T-helper 2 cell treated with Interferon-gamma antibody and Interleukin-4, amounts not matched to agents 5 μg/mL and 100 μg/mL, for 36 hours (primary cell): ENCODE measurements at places on chromosomes 7 and 10.

DNA sequence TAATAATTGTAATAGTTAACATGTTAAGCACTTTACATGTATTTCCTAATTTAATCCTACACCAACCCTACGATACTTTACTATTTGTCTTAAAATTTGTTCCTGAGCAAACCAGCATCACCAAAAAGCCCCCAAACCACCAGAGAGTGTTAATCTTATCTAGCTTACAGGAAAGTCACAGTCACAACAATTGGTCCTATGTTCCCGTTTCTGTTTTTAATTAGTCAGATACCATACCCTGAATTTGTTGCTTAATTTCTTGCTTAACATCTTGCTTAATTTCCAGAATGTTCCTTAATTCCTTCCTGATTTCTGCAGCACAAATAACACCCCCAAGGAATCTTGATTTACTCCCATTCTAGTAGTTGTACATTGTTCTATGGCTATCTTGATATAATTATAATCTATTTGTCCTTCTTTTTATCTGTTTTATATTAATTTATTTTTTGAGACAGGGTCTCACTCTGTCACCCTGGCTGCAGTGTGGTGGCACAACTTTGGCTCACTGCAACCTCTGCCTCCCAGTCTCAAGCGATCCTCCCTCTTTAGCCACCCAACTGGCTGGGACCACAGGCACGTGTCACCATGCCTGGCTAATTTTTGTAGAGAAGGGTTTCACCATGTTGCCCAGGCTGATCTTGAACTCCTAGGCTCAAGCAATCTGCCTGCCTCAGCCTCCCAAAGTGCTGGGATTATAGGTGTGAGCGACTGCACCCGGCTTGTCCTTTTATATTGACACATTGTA, 6.6 kb upstream of the PDSS1 start:
- DNase-seq: no peak

- DNase-seq: no peak
These were observed 106.7 kb downstream of the CYTH3 start for GRCh38 chr7:6165521-6166320.

- DNase-seq: no peak
These were observed 5.1 kb downstream of the PRXL2A start for GRCh38 chr10:80413271-80413996.

DNA sequence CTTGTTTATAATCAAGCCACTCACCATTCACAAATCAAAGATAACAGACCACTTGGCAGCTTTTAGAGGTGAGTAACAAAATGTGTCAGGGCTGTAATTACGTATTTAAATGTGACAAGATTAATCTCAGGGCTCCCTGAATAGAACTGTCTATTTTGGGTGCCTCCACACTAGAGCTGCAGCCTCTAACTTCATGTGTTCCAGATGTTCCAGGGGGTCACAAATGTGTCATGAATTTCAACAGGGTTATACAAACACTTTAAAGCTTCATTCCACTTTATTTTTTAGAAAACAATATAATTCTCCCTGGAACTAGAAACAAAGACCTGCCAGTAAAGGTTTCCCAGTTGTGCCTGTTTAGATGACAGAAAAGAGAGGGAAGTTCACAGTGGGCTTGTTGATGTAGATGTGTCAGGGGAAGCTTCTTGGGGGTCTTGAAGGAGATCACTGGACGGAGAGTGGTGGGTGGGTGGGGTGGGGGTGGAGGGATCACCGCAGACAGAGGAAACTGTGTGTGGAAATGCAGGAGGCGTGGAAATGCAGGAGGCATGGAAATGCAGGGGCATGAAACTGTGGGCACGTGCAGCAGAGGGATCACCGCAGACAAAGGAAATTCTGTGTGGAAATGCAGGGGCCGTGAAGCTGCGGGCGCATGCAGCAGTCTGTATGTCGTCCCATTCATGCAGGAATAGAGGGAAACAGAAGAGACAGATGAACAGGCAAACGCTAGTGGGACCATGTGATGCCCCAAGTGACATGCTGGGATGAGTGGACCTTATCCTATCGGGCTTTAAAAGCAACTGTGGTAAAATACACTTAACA, 42.0 kb upstream of the TRIL start:
- DNase-seq: no peak

DNA sequence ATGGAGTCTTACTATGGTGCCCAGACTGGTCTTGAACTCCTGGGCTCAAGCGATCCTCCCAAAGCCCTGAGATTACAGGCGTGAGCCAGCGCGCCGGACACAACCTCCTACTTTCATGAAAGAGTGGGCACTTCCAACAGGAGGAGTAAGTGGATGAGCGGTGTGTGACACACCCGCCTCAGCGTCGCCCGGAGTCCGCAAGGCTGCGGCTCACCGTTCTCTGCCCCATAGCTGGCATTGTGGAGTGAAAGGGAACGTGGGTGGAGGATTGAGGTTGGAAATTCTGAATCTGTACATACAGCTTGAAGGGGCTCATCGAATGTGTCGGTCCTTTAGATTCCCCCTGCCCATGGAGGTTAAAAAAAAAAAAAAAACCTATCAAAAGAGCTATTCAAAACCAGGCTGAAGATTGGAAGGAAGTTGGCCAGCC, 524 bp upstream of the PRXL2A start:
- peak; percentile 75 for DNase-seq

DNA sequence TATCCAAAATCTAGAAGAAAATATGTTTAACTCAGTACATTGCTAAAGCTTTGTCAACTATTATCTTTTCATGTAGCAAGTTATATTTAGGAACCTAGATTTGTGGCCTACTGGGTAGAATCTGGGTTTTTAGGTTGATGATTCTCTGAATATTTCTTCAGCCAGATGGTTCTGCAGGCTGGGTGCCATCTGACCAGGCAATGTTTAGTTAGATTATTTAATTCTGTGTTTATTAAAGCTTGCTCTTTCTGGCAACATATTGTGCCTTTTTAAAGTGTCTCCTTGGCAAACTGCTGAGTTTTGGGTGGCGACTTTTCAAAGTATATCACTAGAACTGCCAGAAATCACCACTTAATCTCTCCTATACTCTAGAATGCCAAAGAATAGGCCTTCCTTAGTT, 114.1 kb downstream of the LHFPL3 start:
- DNase-seq: no peak

DNA sequence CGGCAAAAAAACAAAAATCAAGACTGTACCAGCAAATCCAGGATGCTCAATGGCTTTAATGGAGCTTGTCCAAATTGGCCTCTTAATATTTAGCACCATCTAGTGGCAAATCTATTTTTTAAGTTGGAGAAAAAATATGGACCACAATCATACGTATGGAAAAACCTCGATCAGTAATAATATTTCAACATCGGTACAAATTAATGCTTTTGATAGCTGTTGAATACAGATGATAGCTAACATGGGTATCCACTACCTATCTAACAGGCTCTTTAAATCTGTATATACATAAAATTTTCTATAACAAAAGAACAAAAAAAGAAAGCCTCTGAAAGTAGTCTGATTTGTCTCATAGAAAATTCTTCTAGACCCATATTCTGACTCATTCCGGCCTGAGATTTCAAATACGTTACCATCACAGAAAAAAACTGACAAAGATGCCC, 29.2 kb downstream of the COA1 start:
- no peak for DNase-seq

- no peak for DNase-seq
These were observed 424.3 kb downstream of the RPS24 start for GRCh38 chr10:78457804-78458482.

DNA sequence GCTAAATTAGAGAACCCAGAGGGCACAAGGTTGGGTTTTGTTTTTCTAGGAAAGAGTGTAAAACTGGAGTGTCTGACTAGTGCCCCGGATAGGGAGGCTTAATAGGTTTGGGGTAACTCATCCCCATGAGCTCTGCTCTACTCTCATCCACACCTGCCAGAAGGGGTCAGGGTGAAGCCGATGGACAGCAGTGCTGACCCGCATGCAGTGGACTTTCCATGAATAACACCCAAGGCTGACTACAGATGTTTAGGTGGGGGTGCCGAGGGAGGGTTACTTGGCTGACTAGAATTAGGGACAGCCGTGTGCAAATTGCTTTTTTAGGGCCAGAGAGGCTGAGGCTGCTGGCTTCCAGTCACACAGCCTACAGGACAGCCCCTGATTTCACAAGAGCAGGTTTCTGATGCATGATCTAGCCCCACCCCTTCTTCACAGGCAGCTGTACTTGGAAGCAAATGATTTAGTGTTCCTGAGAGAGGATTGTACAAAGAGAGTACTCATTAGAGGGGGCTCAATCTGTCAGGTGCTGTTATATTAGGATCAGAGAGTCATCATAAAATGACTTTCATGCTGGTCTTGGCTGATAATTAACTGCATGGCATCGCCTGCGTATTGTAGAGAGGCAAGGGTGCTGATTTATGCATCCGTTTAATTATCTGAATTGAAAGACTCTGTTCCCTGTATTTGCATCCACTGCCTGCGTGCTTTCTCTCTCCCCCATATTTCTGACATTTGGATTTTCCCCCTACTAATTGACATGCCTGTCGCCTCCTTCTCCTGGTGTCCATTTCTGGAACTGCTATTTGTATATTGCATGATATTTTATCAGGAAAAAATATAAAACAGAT, 9.5 kb downstream of the INHBA start:
- DNase-seq: no peak

DNA sequence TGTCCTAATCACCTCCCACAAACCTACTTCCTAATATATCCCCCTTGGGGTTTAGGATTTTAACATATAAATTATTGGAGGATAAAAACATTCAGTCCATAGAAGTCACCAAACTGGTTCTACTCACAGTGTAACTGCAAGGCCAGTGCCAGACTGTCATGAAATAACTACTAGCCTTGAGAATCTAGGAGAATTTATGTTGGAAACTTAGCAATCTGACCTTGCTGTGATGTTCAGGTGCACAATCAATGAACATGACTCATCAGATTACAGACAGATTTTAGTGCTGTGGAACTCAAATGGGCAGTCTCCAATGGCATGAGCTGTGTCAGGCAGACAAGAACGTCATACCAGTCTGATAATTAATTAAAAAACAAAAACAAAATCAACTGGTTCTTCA, 571.4 kb upstream of the IGFBP3 start:
- no peak for DNase-seq

DNA sequence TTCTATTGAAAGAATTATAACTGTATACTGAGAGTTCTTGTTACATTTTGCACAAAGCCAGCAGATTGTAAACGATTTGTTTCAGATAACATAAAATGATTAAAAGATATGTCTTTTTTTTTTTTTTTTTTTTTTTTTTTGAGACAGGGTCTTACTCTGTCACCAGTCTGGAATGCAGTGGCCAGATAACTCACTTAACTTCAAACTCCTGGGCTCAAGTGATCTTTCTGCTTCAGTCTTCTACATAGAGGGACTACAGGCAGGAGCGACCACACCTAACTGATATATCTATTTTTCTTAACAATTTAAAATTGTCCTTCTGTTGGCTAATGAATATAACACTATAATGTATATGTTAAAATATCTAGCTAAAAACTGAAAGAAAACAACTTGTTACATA, 317.3 kb upstream of the CACNA2D1 start:
- no peak for DNase-seq

- no peak for DNase-seq
These were observed 154.6 kb upstream of the TARP start for GRCh38 chr7:38428041-38428440.

DNA sequence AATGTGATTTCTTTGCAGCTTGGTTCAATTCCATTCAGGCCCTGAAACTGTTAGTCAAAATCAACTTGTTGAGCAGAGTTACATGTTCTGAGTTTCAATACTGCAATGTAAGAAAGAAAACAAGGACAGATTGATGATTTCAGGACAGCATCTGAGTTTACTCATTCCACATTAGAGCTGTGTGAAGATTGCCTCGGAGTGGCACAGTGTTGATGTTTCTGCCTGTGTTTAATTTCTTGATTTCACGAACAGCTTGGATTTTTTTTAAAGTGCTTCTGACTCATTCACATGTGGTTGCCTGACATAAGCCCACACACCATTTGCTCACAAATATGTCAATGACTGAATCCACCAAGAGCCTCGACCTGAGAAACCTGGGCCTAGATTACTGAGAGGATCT, 101.2 kb upstream of the PARD3 start:
- DNase-seq: no peak

DNA sequence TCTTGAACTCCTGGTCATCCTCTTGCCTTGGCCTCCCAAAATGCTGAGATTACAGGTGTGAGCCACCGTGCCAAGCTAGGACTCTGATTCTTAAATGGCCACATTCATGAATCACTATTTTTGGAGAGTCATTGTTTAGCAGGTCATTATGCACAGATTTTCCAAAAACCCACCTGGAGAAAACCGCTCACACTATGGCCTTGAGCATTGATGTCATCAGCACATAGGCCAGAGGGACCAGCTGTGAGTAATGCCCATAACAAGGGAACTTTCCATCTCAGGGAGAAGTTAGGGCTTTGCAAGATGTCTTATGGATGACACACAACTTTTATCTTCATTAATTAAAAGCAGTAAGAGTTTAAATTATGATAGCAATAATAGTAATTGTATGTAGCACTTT, 86.4 kb upstream of the KIF5B start:
- no peak for DNase-seq

GRCh38 chr10:60456053-60456452, 66.4 kb upstream of the ANK3 start:
- no peak for DNase-seq

- DNase-seq: no peak
These were observed 456 bp downstream of the PGAM2 start for GRCh38 chr7:44064791-44065430.

DNA sequence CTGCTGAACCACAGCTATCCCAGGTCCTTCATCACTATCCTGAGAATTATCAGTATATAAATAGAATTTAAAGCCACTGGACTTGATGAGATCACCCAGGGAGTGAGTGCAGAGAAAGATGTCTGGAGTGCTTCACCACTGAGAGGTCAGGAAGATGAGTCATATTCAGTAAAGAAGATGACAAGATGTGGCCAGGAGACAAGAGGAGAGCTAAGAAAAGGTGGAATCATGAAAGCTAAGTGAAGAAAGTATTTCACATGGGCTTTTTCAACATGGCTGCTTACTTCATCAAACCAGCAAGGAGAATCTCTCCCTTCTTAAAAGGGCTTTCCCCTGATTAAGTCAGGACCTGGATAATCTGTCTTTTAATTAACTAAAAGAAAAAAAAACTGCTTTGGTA, 9.1 kb upstream of the PRKAR2B start:
- DNase-seq: no peak

- DNase-seq: no peak
These were observed 60.8 kb upstream of the SP4 start for GRCh38 chr7:21367081-21367480.

- no peak for DNase-seq
These were observed 27.4 kb upstream of the CYTH3 start for GRCh38 chr7:6299774-6300173.

DNA sequence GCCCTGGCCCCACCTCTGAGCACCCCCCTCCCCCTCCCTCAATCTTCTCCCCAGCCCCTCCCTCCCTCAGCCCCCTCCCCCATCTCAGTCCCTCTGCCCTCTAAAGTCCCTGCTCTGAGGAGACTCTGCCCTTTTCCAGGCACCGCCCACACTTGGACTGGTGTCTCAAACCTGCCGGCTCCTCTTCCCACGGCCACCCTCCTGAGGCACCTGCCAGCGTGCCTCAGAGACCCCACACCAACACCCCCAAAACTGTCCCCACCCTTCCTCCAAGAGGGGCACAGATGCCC, 34.6 kb upstream of the HSPB1 start:
- DNase-seq: no peak
